ENCODE measurements at places on chromosomes 1 and 21. TPM values are rescaled to one million over a fixed set of nuclear protein-coding genes. Genes with fewer than 3 reads are reported as not detected.

S100A3 gene
- not detected for polyA plus RNA-seq

LIN9 gene
- polyA plus RNA-seq, result 11.8 TPM

HRNR gene
- polyA plus RNA-seq, result not detected

CRABP2 gene
- polyA plus RNA-seq, result 137 TPM

HUNK gene
- polyA plus RNA-seq, result 1.6 TPM

ARHGEF11 gene
- 11.1 TPM for polyA plus RNA-seq

ZNF683 gene
- polyA plus RNA-seq, result not detected

GJA9 gene
- not detected for polyA plus RNA-seq

GPATCH3 gene
- 13.0 TPM for polyA plus RNA-seq

KIRREL1 gene
- polyA plus RNA-seq, result 5.1 TPM

NBPF4 gene
- polyA plus RNA-seq, result not detected

SPRR2F gene
- 0.44 TPM for polyA plus RNA-seq

SPRR3 gene
- polyA plus RNA-seq, result not detected

GJB5 gene
- 0.64 TPM for polyA plus RNA-seq

- DNase-seq, result no peak
Measured at GRCh38 chr1:230058626-230059025, 8.4 kb upstream of the GALNT2 start.

GRCh38 chr21:42208036-42208435 lies 10.9 kb upstream of the ABCG1 start:
- DNase-seq, result no peak

- DNase-seq, result peak; percentile 48
Measured at GRCh38 chr1:31198600-31198999, 41.1 kb downstream of the NKAIN1 start.

GRCh38 chr1:69421286-69421685 lies 146.4 kb upstream of the LRRC7 start:
- no peak for DNase-seq

GRCh38 chr21:28337315-28337714 lies 655.4 kb downstream of the LTN1 start:
- peak; percentile 45 for DNase-seq

GRCh38 chr1:113007706-113008364 lies 51.8 kb upstream of the SLC16A1 start:
- DNase-seq, result no peak

DNA sequence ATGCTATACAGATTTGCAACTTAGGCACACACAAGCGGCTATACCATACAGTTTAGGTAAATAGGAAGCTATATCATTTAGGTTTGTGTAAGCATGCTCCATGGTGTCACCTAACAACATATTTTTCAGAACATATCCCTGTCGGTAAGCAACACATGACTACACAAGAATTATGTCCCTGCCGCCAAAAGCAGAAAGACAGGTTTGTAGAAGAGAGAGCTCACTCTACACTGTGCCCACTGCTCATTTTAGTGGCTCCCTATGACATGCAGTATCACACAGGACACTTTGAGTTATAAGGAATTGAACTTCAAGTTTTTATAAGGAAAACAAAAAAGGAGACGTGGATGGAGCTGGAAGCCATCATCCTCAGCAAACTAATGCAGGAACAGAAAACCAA lies 132.5 kb upstream of the KAZN start:
- no peak for DNase-seq

DNA sequence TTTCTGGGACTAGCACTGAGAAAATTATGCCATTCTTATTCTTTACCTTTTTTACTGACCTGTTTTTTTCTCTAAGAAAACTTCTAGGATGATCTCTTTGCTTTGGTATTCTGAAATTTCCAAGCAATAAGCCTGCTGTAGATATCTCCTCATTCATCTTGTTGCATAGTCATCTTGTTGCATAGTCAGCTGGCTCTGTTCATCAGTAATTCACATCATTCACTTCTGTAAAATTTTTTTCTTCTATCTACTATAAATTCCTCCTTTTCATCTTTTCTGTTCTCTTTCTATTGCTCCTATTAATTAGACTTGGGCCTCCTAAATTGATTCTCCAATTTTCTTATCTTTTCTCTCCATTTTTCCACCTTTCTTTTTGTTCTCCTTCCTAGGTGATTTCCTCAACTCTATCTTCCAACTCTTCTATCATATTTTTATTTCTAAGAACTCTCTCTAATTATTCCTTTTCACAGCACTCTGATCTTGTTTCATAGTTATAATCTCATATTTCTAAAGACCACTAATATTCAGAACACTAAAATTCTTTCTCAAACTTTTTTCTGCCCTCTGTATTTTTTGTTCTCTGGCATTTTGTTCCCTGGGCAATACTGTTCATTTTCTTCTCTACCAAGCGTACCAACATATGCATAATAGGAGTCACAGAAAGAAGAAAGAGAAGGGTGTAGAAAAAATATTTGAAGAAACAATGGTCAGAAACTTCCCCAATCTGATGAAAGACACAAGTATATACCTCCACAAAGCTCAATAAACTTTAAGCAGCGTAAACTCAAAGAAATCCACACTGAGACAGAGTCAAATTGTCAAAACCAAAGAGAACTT lies 17.7 kb downstream of the TUT4 start:
- no peak for DNase-seq

DNA sequence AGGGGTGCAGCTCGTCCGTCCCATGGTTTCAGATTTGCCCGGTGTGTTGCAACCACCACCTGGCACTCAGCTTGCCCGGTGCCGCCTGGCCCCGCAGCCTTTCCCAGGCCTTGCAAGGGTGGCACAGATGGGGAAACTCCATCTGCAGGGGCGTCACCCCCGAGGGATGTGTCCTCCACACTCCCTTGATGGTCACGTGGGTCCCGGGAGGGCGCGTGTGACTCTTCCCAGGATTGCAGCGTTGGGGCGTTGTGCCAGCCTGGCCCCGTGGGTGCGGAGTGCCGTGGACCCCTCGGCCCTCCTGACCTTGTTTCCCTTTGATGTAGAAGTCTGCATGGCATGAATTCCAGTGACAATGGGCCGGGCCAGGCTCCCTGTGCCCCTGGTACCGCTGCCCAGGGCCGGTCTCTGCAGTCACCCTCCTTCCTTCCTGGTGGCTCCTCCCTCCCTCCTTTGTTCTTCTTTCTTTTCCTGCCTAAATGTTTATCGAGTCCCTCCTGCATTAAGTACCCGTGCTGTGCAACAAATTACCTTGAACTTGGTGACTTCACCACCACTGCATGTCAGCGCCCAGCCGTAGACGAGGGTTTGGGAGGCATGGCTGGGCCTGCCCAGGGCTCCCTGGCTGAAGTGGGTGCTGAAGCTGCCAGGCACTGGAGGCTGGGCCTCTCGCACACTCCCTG lies 22.9 kb downstream of the RRP1 start:
- no peak for DNase-seq

GRCh38 chr1:177490036-177490639 lies 319.4 kb downstream of the BRINP2 start:
- DNase-seq, result peak; percentile 48

DNA sequence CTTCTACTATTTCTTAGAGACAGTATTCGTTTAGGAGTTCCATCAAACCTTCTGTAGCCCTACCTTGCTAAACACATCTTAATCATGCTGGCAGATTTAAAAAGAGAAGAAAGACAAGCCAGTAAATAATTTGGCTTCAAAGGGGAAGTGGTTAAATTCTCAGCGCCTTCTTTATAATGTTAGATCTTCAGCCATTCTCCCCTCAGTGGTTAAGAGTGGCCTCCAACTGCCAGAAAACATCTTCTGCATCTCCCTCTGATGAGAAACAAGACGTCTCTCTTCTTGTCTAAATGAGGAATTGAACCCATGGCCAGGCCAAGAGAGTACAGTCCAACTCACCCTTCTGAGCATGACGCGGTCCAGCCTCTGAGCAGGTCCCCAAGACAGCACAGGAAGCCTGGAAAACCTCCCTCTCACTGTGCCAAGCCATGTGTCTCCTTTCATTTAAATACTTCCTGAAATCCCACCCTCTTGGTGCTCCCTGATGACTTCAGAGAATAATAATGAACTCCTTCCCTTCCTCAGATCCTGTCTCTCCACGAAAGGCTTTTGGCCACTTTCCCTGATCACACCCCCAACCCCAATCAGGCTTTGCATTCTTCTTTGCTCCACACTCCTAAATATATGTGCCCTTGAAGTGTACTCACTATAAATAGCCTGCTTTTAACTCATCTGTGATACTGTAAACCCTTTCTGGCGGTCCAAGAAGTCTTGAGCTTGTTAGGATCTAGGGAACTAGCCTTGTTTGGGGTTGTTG lies 16.4 kb upstream of the LRRC52 start:
- no peak for DNase-seq

GRCh38 chr1:162580308-162580707 lies 18.8 kb downstream of the UAP1 start:
- no peak for DNase-seq

GRCh38 chr21:17660452-17660851 lies 47.8 kb upstream of the BTG3 start:
- no peak for DNase-seq

GRCh38 chr1:184486761-184487445 lies 100.1 kb downstream of the C1orf21 start:
- DNase-seq, result peak; percentile 54

DNA sequence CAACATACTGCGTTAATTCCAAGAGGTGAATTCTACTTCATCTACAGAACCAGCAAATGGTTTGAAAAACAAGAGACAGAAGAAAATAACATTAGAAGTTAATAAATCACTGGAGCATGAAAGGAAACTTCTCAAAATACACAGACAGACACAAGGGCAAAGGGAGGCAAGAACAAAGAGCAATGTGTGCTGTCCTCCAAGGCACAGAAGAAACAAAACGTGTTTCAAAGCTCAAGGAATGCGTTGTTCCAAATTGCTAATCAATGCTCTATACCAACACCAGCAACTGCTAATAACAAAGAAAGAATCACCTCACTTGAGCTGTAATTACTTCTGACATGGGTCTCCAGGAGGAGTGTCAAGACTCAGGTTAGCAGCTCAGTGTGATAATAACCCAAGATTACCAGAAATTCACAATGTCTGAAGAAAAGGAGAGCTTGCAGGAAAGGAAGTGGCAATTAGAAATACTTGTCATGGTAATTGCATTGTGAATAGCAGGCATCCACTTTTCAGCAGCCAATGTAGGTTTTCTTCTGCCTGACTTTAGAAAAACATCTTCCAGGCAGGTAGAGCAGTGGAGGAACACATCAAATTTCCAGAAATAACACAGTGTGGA lies 175.4 kb downstream of the SEC16B start:
- peak; percentile 66 for DNase-seq

DNA sequence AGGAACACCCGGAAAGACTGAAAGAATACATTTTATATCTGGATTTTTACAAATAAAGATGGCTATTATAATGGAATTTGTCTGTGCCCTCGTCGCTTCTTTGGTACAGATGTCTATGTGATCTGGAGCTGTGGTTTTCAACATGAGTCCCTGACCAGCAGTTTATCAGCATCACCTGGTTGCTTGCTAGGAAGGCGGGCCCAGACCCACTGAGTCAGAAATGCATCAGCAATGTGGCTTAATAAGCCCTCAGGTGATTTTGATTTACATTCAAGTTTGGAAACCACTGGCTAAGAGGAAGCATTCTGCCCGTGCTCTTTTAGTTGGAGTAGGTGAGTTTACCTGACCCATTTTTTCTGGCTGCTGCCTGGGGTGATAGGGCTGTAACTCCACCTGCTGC lies 31.7 kb downstream of the ATP1A1 start:
- no peak for DNase-seq

GRCh38 chr1:43499898-43500297 lies 30.8 kb upstream of the PTPRF start:
- peak; percentile 25 for DNase-seq

DNA sequence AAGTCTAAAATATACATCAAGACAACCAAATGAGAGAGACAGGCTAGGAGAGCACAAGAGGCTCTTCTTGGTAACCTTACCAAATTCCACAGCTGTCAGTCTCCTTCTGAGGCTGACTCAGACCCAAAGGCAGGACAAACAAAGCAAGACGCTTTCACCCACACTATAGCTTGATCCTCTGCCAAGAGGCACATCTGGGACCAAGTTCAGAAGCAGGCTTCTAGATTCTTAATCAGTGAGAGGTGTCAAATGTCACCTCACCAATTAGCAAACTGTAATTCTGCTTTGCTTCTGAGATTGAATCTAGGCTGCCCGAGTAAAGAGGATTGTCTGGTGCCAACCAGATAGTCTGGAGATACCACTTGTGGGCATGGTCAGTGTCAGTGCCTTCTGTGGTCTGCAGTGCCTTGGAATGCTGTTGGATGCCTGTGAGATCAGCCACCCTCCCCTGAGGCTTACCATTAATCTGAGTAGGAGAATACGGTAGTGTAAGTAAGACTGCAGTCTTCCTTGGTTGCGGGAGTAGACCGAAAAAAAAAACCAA lies 151.0 kb downstream of the FMN2 start:
- no peak for DNase-seq

DNA sequence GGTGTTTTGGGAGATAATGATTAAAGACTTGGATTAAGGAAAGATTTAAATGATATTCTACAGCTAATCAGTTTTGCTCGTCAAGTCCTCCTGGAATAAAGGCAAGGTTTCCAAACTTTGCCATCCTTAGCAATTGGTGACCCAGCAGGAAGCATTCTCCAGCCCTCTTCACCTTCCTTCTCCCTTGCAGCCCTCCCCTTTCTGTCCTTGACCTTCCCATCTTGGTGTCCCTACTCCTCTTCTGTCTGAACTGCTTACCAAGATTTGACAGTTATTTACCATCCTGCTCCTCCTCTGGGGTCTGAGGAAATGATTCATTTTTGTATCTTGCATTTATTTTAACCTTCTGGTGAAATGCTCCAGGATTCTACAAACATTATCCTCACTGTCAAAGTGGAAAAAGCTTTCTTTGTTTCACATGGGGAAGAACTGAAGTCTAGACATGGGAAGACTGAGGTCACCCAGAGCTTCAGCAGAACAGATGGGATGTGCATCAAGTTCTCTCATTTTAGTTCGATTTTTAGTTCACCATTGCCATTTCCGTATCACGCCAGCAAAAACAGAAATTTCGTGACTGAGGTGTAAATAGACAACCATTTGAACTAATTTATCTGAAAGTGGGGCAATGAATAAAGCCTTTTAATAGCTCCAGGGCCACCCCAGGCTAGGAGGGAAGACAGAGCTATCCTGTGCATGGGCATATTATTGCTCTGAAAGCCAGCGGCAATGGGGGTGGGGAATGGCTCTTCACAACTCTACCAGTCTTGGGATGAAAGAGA lies 504.4 kb upstream of the PLXNA2 start:
- DNase-seq, result no peak

- DNase-seq, result no peak
Measured at GRCh38 chr1:247316590-247317197, 15.0 kb downstream of the ZNF496 start.

DNA sequence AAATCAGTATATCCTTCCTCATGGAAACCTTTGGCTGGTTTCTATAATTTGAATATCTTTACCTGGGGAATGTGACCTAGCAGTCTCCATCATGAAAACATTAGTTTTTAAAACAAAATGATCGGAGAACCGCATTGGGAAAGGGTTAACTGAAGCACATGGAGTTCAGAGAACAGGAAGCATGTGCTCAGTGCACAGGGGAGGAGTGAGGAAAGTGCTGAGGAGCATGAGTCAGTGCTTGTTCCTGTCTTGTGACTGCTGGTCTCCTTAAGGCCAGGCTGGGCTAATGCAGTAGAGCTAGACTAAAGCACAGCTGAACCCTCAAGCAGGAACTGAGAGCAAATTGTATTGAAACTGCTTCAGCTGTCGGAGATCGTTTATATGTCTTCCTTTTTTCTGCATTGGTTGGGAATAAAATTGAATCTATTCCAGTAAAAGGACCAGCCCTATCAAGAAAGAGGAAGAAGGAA lies 5.8 kb downstream of the IFI16 start:
- DNase-seq, result no peak

GRCh38 chr21:18153063-18153462 lies 91.6 kb upstream of the CHODL start:
- no peak for DNase-seq
